T-cell (primary cell): ENCODE measurements at places on chromosomes 7 and 10.

DNA sequence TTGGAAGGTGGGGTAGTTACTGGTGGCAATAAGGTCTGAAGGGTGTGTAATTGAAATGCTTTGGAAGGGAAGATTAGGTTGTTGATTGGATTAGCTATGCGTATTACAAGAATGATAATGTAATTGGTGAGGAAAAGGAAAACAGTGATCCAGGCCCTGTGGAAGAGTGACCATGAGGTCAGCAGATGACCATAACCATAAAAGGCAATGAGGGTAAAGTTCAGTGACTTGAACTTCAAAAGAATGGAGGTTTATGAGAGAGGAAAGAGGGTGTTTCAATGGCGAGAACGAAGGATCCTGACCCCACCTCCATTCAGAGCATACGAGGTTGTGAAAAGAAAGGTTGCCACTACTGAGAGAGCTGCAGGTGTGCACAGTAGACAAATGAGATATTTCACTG, 439.7 kb downstream of the CCSER2 start:
- no peak for DNase-seq

- no peak for DNase-seq
These were observed 76.9 kb upstream of the LRRC4 start for GRCh38 chr7:128108129-128108528.

DNA sequence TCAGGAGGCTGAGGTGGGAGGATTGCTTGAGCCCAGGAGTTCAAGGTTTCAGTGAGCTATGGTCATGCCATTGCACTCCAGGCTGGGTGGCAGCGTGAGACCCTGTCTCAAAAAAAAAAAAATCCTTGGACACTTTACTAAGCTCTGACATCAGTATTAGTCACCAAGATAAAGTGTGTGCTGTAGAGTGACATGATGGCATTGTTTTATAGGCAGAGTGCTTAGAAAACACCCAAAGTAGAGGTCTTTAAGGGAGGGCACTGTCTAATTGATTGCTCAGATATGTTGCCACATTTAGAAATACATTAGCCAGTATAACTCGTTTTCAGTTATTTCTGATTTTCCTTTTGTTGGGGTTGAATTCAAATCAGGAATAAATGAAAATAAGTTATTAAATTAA, 235.9 kb downstream of the REEP3 start:
- DNase-seq, result no peak

- no peak for DNase-seq
These were observed 331.5 kb upstream of the RNF32 start for GRCh38 chr7:156309016-156309620.

DNA sequence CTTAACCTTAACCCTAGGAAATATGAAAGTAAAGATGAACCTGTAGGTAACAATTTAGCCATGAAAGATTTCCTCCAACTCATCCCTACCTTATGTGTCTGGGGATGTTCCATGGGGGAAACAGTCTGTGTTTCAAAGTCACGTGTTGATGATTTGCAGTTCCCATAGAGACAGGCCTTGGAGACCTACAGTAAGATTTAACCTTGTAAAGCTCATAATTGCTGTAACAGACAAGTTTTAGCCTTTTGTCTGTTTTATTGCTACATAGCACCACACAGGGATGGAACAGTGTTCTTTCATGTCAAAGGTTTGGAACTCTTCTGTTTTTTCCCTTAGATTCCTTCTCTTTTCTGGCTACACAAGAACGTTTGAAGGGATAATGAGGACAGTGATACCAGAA, 35.2 kb upstream of the ITGA8 start:
- DNase-seq, result no peak

DNA sequence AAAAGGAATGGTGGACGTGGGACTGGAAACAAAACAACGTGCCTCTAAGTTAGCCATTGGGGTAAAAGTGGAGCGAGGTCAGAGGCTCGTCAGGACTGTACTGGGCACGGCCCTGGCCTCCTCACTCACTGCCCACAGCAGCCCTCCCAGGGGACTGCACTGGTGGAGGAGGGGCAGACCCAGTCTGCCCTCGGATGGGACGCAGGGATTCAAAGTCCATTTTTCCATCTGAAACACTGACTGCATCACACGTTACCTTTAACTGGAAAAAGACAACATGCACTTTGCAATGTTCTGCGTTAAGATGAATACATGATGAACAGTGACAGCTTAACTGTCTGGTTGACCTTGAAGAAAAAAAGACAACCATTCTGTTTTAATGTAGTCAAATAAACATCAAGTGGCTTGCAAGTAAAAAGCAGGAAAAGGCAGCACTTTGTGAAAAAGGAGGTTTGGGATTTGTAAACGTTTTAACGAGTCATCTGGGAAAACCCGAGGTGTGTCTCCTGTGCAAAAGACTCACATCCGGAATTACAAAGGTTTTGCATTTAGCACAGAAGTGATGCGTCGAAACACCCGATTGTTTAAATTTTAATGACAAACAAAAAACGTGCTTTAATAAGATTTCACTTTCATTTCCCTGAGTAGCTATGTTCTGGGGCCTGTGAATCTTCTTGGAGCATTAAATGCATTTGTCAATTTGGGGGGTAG, 18.8 kb downstream of the KLF6 start:
- no peak for DNase-seq

DNA sequence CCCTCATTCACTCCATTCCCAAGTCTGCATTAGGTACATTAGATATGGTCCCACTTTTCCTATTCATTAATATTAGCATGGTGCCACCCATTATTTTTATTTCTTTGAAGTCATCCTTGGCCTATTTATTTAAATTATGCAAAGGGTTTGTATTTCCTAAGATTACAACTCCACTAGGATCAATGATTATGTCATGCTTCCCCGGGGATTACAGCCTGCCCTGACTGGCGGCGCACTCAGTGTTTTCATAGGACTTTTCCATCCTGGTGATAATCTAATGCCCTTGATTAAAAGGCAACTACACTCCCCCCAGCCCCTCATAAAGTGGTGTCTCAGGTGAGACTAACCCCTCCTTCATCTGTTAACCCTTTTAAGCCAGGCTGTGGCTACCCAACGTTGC, 187.2 kb downstream of the POU6F2 start:
- no peak for DNase-seq

GRCh38 chr10:29254123-29255046, 34.5 kb upstream of the LYZL1 start:
- no peak for DNase-seq

- DNase-seq, result no peak
These were observed 64.6 kb upstream of the CALN1 start for GRCh38 chr7:72476608-72477305.

GRCh38 chr10:50929670-50930069, 44.2 kb upstream of the A1CF start:
- DNase-seq, result no peak

GRCh38 chr10:42428534-42428933, 209.8 kb downstream of the ZNF33B start:
- no peak for DNase-seq

GRCh38 chr7:106766551-106766950, 98.5 kb upstream of the PIK3CG start:
- no peak for DNase-seq

GRCh38 chr7:7207876-7208275, 25.5 kb downstream of the C1GALT1 start:
- no peak for DNase-seq

GRCh38 chr7:113710310-113711096, 208.3 kb downstream of the PPP1R3A start:
- no peak for DNase-seq

DNA sequence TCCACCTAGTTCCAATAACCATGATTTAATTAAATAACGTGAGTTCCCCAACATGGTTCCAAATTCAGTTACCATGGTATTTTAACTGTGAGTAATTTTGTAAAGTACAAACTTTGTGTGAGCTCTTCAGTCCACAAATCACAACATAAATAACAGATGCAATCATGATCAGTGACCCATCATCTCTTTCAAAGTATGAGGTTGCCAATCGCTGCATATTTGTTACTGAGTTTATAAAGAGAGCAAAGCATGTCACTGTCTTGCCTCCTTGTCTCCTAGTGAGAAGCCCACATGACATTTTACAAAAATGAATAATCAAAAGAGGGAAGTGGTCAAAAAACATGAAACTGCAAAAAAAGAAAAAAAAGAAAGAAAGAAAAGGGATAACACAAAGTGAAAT, 69.1 kb upstream of the PDSS1 start:
- DNase-seq, result no peak

DNA sequence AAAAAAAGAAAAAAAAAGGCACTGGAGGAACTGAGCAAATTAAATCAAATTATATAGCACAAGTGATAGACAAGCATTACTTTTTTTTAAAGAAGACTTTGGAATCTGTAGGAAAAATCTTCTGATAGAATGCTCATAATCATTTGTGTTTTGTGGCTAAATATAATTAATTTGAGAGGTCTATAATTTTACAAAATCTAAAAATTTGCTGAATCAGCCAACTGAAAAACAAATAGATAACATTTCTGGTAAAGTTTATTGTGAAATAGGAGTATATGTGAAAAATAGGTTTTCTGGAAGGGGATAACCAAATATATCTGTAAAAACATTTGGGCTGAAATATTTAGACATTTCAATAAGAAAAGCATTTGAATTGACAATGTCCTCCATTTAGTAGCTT, 844.9 kb upstream of the COBL start:
- DNase-seq, result no peak

- DNase-seq, result no peak
These were observed 13.6 kb downstream of the TSPAN15 start for GRCh38 chr10:69464801-69465401.

DNA sequence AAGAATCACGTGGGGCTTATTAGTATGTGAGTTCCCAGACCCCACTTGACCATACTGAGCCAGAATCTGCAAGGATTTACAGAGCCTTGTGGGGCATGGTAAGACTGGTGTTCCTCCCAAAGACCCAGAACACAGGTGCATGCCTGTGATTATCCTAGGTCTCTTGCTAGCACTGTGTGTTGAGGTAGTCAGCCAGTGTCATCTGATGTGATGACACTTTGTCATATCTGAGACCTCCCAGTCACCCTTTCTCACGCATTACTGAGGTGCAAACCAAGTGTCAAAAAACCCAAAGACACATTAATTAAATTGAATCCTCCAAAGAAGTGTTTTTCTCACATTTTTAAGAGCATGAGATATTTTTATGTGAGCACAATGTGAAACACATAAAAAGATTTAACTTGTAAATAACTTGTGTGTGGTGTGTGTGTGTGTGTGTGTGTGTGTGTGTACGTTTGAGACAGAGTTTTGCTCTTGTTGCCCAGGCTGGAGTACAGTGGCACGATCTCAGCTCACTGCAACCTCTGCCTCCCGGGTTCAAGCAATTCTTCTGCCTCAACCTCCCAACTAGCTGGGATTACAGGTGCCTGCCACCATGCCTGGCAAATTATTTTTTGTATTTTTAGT, 162.0 kb upstream of the PRPS1L1 start:
- no peak for DNase-seq

- DNase-seq, result no peak
These were observed at the start of gene ARHGAP22 for GRCh38 chr10:48604991-48605508. ARHGAP22 (minus strand) TSS chr10:48605073; CDS start chr10:48604796, 277 bp downstream.

- no peak for DNase-seq
These were observed 105.5 kb downstream of the KCNMA1 start for GRCh38 chr10:77532068-77532467.

GRCh38 chr7:152851326-152851725, 91.8 kb downstream of the ACTR3B start:
- DNase-seq, result no peak

- DNase-seq, result no peak
These were observed 1.5 kb downstream of the ANK3 start for GRCh38 chr10:60388116-60388625.

DNA sequence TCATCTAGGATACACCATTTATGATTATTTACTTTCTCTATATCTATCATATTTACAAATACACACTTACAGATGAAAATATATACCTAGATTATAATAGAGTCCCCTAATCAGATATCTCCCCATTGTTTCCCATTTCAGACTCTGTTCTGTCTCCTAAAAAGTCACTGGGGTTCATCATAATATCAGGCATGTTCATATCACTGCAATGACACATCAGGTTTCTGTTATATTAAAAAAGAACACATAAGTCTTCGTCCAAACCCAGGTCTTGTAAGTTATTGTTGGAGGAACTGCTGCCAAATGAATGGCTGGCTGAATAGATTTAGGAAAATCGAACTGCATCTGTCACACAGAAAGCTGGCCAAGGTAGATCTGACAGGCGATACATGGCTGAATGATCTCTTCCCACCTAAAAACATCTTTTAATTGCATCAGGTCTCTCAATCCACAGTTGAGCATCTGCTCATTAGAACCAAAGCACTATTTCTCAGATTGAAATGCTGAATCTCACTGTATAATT, 178.7 kb downstream of the CACNA2D1 start:
- no peak for DNase-seq

GRCh38 chr10:62136931-62137330, 131.7 kb downstream of the RTKN2 start:
- no peak for DNase-seq

- DNase-seq, result no peak
These were observed 41.7 kb downstream of the ARHGAP12 start for GRCh38 chr10:31886885-31887284.
